Activated CD4-positive, alpha-beta T cell treated with anti-CD3 and anti-CD28 coated beads for 4 hours (primary cell): ENCODE measurements at places on chromosomes 2 and 18.

DNA sequence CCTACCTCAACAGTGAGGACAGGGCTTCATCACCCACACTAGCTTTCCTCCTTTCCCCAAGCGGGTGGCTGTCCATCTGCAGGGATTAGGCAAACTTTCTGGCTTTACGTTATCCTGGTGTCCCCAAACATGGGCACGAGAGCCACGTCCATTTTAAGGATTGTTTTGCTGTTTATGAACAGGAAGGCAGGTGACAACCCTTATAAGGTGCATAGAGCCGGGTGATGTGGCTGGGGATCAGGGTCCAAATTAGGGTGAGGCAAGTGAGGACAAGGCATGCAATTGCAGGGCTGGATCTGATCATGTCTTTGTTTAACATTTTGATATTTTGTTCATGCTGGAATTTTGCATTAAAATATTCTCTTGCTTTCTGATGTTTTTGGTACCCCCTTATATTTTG is 27.6 kb upstream of the ITGA6 start:
- DNase-seq: no peak

DNA sequence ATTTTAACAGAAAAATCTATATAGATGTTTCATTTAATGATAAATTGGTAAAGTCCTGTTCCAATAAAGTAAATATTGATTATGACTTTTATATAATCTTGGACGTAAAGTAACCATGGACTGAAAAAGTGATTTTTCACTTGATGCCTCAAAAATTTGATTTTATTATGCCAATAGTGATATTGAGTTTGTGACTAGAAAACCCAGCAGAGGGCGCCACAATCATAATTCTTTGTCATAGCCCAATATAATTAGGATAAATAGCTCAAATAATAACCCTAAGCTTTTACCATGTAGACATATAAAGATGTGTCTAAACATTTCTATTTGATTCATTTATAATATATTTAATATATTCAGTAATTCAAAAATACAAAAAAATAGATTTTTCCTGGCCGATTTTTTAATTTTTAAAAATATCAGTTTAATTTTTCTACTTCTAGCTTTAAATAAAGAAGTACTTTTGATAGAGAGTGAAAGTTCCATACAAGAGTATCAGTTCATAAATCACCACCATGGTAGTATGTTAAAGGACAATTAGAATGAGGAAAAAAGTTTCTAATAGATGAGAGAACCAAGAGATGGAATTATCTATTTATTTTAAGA is 30.7 kb downstream of the CAMKMT start:
- peak; percentile 33 for DNase-seq

GRCh38 chr2:168608796-168609195 is 152.7 kb downstream of the CERS6 start:
- DNase-seq: no peak

DNA sequence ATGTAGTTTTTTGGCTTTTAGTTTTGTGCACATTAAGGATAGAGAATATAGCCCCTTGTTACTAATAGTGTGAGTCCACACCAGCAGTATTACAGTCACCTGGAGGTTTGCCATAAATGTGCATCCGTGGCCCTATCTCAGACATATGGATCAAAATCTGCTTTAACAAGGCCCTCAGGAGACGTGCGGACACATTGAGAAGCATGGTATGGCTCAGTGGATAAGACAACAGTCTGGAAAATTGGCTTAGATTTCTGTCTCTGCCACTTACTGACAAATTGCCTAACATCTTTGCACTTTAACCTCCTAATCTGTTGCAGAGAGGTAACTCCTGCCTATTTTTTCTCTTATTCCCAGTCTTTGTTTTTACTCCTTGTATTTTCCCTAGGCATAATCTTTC is 307.2 kb upstream of the DLGAP1 start:
- no peak for DNase-seq

GRCh38 chr18:62326646-62327348 is 1.7 kb downstream of the TNFRSF11A start:
- DNase-seq: no peak

DNA sequence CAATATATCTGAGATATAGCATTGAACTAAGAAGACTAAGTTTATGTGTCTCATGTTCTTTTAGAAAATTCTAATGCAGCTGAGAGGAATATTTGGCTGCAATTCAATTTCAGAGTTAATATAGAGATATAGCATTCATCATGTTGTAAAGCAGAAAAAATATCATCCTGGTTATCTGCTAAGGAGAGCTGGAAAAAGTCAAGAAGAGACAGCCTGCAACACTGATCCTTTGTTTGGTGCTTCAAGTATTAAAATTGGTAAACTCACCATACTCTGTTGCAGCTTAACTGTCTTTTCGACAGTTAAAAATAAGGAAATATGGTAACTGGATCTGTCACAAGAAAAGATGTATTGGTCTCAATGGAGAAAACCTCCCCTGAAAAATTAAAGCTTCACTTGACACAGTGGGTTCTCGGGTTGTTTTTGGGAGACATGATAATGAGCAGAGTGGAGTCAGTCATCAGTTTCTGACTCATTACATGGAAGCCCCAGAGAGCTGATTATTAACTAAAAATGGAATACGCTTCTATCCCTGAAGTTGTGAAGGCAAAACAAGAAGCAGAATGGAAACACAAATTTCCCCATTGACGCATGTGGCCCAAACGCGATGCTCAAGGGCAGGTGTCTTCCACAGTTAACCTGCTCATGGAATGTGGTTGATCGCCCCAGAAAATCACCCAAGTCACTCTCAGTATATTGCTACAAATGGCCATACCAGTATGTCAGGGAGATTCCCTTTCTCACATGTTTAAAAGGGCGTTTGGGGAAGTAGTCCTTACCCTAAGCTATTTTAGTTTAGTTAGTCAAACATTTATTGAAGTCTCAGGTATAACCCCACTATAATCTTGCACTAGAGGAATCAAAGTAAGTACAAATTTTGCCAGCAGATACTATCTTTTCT is 8.2 kb downstream of the BCL2 start:
- DNase-seq: no peak

GRCh38 chr2:202612145-202612544 is 22.6 kb upstream of the FAM117B start:
- no peak for DNase-seq

DNA sequence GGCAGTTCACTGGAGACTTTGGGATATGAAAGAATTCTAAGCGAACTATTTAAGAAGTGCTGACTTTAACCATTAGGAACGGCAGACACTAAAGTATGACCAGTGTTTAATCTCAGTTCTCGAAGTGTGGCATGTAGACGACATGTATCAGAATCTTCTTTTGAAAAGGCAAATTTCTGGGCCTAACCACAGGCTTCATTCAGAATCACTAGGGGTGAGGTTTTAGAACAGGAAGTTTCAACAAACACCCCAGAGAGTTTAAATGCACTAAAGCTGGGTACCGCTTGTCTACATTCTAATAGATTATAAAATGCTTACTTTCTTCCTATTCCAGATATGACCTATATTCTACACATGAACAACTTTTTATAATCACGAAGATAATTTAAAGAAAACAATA is 180.3 kb downstream of the ANKRD44 start:
- no peak for DNase-seq

DNA sequence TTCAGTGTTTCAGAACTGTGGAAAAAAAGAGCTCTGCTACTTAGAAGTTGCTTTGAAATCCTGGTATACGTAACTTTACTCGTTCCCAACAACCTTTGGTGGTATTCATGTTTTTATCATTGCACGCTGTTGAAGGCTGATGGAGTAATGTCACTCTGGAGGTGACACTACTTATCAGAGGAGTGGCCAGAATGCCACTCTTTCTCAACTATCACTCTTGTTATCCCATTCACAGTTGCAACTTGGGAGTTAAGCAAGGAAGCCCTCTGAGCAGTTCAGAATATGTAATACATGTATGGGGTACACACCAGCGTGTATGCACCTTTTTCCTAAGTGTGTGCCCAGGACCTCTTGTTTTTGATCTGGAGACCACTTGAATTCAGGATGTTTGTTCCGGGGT is 53.6 kb downstream of the TANC1 start:
- DNase-seq: no peak

- no peak for DNase-seq
Observed at GRCh38 chr2:231012463-231012862, 16.5 kb downstream of the SPATA3 start.
